ENCODE measurements at places on chromosomes 3 and 15.

- peak; percentile 2 for DNase-seq
Measured at GRCh38 chr3:51311055-51311454, 74.0 kb upstream of the MANF start.

- no peak for DNase-seq
Measured at GRCh38 chr15:78276064-78276943, 11.9 kb downstream of the DNAJA4 start.

- peak; percentile 3 for DNase-seq
Measured at GRCh38 chr15:54197995-54198394, 219.8 kb downstream of the UNC13C start.

DNA sequence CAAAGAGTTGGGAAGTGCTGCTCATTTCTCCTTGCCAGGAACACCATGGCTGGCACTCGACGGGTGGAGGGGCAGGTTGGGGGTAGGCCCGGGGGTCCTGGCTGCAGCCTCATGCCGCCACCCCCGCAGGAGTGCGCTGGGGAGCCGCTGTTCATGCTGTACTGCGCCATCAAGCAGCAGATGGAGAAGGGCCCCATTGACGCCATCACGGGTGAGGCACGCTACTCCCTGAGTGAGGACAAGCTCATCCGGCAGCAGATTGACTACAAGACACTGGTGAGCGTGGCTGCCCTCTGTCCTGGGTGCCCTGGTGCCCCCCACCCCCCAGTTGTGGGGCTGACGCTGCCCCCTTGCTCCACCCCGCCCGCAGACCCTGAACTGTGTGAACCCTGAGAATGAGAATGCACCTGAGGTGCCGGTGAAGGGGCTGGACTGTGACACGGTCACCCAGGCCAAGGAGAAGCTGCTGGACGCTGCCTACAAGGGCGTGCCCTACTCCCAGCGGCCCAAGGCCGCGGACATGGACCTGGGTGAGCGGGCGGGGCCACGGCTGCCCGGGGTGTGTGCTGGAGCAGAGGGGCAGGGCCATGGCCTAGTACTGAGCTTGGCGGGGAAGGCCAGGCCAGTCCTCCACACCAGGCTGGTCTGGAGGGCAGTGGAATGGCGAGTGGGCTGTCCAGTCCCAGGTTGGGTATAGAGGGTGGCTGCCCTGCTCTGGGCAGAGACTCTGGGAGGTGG, 45.1 kb downstream of the PLXNA1 start:
- DNase-seq: no peak

- no peak for DNase-seq
Measured at GRCh38 chr3:150409125-150409511, 1.0 kb downstream of the TSC22D2 start.

DNA sequence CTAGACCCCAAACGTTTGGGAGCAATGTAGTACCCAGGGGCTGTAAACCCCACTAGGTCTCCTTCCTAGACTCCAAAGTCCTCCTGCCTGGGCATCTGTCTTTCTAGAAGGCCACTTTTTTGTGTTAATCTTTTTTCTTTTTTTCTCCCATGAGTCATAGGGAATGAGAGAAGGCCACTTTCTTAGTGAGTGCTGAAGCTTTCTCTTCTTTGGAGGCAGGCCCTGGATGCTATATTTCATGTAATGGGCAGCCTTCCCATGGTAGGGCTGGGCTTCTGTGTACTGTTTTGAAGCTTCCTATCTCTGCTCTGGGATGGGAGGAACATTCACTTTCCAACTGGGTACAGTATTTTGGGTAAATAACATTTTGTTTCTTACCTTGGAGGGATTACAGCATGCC, 15.2 kb upstream of the RTP2 start:
- DNase-seq: no peak

DNA sequence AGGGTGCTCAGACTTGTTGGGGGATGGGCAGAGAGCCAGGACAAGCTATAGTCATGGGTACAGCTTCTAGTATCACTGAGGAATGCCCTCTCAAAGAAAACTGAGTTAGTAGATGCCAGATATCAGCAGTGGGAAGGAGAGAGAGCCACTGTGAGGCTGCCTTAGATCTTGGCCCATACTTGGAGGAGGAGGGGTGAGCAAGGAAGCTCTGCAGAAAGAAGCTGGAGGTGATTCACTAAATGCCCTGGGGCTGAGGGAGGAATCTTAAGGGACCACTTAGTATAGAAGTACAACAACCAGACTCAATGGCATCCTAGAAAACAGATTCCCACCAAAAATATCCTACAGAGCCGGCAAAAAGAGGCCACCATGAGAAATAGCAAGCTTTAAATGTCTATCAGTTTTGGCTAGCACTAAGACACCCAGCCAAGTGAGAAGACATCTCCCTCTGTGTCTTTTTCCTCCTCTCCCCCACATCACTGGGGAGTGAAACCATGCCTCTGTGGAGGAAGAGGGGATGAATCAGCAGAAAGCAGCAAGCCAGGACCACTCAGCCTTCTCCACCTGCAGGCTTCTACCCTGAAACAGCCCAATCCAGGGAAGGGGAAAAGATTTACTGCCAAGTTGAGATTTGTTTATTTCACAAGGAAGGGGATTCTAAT, 282.5 kb upstream of the STT3B start:
- DNase-seq: no peak

GRCh38 chr15:71191296-71191695, 76.0 kb downstream of the THSD4 start:
- no peak for DNase-seq

DNA sequence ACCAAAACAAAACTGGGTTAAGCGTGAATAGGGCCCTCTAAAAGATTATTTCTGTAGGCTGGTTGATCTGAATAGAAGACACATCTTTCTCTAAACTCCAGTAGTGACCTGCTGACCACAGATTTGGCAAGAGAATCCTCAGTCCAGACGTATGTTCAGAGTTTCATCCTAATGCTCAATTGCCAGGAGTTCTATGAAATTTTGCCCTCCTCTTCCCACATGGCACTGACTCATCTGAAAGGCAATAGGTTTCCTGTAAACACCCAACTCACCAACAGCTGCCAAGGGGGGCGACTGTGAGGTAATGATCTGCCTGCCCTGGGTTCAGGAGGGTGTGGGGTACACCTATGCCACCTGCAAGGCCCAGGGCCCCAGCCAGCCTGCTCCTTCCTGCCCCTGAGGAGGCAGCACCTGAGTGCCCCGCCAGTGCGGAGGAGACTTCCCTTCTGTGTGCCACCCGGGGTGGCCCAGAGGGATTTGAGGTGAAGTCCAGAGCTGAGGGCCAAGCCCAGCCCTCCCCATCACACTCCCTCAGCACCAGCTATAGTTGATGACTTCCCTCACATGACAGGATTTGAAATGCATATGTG, 8.4 kb upstream of the PLA2G4D start:
- no peak for DNase-seq

- DNase-seq: peak; percentile 35
Measured at GRCh38 chr3:183826448-183827250, 1.3 kb upstream of the MAP6D1 start.

DNA sequence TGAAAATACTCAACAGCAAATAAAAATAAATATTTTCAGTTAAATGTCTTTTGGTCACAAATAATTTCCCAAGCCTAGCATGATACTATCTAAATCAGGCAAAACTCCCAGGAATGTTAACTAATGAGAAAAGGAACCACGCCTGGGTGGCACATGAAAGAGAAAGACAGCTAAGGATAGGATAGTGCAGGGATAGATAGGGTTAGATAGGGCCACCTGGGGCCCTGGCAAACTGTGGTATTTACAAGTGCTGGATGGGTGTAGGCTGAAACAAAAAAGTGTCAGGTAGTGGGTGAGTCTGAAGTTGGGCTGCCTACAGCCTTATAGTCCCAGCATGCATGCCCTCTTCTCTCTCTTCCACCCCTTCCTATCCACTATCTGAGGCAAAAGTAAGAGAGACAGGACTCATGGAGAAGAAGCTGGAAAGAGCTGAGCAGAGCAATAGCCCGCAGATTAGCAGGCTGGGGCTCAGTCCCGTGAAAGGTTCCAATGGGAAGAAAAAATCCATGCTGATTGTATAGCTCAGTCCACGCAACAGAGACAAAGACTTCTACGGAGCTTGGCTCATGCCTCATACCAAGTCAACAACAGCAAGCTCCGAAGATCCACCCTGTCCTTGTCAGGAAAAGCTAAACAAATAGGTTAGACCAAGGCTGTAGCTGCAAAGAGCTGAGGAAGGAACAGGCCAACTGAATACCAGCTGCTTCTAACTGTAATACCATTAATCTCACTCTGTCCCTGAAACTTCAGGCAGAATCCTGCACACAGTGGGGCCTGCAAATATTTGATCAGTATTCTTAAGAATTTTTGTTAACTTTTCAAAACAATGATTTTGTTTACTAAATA, 342.1 kb upstream of the ATP11B start:
- DNase-seq: no peak

DNA sequence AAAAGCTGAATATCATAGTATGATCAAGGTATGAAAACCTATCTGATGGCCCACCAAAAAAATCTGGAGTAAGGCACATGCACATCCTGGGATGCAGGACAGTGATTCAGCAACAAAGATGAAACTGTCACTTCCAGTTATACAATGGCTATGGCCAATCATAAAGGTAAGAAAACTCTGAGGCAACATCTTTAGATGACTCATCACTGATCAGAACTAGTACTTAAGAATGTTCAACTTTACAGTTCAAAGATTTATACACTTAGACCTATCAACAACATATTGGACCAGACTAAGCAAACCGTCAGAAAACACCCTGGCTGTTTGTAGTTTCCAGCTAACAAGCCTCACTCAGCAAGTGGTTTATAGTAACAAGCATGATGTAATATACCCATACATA, 21.3 kb upstream of the PLCH1 start:
- DNase-seq: no peak

DNA sequence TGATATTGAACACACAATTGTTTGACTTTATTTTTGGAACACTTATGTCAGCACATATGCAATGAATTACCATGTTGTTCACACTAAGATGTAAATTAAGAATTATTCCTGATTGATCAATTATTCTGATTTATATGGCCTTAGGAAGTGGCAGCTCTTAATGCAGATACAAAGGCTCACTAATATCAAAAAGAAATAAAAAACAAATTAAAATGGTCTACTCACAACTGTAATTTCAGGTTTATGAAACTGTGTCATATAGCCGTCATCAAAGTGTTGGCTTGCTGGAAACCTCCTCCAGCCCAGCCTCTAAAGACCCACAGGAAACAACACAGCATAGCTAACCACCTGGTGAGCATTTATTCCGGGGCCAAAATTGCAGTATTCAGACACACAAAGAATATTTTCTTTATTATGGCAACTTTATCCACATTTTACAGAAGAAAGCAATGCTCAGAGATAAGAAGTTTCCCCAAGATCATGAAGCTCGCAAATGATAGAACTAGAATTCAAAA, 33.4 kb downstream of the PDZRN3 start:
- DNase-seq: no peak

DNA sequence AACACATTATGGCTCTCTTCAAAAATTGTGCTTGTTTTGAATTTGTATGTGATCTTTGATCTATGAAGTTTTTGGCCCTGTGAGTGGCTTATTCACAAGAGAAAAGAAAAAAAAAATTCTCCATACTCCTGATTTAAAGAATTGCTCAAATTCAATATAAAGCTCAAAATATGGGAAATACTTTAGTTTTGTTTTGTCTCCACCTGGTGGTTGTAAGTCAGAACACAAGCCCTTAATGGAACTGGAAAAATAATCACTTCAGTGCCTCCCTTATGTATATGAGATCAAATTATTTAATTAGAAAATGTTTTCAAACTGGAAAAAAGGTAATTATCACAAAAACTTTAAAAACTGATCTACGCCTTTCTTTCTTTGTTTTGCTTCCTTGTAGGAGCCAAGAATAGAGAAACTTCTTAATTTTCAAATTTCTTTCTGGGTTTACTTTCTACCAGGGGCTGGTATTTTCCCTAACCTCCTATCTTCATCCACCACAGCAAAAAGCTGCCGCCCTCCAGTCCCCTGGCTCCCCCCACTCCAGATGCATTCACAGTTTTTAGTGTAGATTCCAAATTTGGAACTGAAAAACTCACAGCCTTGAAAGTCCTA, 50.6 kb downstream of the SERP1 start:
- peak; percentile 43 for DNase-seq

DNA sequence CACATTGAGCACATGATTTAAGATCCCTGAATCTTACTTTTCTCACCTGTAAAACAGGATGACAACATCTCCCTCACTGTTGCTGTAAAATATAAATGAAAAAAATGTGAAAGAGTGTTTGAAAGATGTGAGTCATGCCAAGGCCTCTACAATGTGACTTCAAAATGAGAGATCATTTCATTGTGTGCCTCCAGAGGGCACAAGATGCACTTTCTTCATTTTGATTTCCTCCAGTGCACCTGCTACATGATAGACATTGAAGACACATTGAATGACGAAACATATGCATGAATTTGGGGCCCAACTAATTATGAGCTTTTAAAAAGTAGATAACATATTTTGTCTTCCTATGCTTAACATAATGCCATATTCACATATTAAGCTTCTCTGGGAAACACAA, 170.3 kb downstream of the MOBP start:
- DNase-seq: no peak

DNA sequence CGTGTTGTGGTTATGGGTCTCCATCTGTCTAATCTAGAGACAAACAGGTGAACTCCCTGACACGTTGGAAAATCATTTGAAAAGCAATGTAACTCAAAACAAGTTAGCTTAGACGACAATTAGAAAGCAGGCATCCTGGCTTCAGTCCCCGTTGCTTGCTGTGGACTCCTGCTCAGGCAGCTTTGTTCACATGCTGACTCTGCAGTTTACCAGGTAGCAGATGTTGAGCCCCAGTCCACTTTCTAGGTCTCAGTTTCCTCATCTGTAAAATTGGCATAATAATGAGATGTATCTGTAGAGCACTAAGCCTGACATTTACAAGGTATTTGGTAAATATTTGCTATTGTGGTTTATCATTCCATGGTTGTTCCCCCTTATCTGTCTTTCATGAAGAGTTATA, 327.2 kb upstream of the CHRM5 start:
- DNase-seq: no peak

GRCh38 chr15:65094294-65094995, 17.9 kb downstream of the KBTBD13 start:
- no peak for DNase-seq

- DNase-seq: no peak
Measured at GRCh38 chr3:39521456-39521855, 54.0 kb downstream of the MOBP start.

GRCh38 chr3:9068051-9068450, 104.8 kb upstream of the RAD18 start:
- no peak for DNase-seq

DNA sequence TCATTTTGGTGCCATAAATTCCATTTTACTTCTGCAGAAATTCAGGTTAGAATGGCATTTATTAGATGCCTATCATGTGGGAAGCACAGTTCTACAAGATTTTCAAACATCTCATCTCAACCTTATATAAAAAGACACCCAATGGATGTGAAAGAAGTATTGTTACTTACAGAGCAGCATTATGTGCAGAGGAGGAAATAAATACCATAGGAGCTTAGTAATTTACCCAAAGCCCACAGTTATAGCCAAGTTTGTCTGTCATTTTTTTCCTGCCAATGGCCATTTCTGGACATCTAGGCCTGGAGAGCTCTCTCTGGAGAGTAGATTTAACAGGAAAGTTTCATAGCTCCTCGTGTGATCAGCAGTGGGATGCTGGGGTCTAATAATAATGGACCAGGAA, 659.4 kb upstream of the NAALADL2 start:
- DNase-seq: no peak
